ENCODE measurements at places on chromosomes 16 and 17. TPM values are rescaled to one million over a fixed set of nuclear protein-coding genes. Genes with fewer than 3 reads are reported as not detected.

DNA sequence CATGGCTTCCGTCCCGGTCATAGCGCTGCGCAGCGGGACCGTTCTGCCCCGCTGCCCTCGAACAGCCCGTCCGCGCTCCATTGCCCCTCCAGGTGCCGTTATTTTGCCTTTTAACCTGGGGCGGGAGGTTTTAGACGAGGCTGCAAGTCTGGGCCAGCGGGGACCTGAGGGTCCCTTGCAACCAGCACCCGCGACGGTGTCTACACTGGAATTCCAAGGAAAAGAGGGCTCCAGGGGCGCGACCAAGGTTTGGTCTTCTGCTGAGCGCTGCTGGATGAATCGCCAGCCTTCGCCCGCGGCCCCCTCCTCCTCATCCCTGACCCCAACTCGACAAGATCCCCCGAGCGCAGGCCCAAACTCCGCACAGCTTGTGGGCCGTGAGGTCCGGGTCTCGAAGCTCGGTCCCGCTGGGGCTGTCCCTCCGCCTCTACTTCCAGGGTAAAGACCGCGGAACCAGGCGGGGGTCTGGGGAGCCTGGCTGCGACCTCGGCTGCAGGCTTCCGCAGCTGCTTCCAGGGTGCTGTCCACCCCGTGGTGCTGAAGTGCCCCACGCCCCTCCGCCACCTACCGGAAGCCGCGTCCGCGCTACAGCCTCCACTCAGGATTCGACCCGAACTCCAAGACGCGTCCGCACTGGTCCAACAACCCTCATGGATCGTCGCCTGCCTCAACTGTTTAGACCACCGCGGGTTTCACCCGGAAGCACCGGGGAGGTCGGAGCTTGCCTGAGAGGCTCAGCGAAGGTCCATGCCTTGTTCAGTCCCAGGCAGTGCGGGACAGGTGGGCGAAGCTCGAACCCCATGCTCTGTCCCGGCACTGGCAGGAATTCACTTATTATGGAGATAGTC lies 10.1 kb upstream of the CA4 start:
- H3K27me3 ChIP-seq = peaks cover 62% of the 10 kb centered on the region
- no peak overlapping the region for H3K4me3 ChIP-seq
- peaks cover 38% of the 10 kb centered on the region for H3K4me1 ChIP-seq
- no peaks in the 10 kb centered on the region for H3K36me3 ChIP-seq

DNA sequence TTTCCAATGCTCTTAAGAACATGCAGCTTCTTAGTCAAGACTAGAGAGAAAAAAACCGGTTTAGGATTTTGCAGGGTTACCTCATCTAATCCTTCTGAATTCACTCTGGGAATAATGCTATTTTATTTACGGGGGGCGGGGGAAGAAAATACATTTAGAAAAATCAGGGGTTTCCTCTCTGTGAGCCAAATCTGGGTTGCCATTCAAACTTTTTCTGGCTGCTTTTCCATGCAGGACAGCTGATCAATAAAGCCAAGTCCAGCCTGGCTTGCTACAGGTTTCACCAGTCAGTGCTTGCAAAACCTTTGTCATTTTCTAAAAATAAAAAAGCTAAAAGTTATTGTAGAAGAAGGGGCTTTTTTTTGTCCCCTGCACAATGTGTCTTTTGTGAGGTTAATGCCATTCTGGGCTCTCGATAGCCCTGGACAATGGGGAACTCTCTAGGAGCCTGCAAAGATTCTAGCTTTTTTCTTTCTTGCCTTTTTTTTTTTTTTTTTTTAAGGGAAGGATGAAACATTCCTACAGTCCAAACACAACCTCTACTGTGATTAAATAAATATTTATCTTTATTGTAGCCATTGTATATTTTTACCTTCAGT lies 13.1 kb upstream of the ZFHX3 start:
- H3K36me3 ChIP-seq = peaks cover 2% of the 10 kb centered on the region
- no peak for DNase-seq
- peaks cover 69% of the 10 kb centered on the region for H3K27me3 ChIP-seq
- no peak overlapping the region for H3K4me3 ChIP-seq

DNA sequence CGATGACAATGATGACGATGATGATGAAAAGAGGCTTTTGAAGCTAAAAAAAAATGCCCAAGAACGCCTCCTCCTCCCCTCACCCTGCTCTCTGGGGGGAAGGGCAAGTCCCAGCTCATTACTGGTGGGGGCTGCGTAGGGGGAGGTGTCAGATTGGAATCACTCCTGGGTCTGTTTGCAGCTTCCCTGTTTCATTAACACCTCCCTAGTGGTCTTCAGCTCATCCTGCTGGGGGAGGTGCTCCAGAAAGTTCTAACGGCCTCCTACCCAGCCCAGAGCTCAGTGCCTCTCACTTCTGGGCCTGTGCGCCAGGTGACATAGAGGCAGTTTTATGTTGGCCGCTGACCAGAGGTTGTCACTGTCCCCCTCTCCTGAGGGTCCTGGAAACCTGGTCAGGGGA lies 12.7 kb downstream of the MRM1 start:
- H3K36me3 ChIP-seq = no peaks in the 10 kb centered on the region
- no peaks in the 10 kb centered on the region for H3K27me3 ChIP-seq
- no peak overlapping the region for H3K4me3 ChIP-seq
- no peaks in the 10 kb centered on the region for H3K4me1 ChIP-seq
- no peak overlapping the region for H3K27ac ChIP-seq

DNA sequence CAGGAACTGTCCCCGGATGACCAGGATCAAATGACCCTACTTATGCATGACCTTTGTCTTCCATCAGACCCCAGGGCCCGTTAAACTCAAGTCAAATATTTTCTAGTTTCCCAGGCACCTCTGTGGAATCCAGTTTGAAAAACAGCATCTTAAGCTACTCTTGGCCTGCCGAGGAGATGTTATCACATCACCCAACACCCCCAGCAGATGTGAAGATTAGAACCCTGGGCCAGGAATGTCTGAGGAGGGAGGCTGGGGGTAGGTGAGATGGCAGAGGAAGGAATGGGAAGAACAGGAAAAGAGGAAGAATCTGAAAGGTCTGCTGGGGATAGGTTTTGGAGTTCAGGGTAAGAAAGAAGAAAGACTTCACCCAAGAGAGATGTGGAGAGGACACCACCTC lies 79.2 kb downstream of the AXIN2 start:
- no peak overlapping the region for H3K4me3 ChIP-seq
- H3K4me1 ChIP-seq = peaks cover 2% of the 10 kb centered on the region
- peaks cover 1% of the 10 kb centered on the region for H3K27me3 ChIP-seq
- H3K27ac ChIP-seq = no peak overlapping the region
- no peaks in the 10 kb centered on the region for H3K36me3 ChIP-seq

DNA sequence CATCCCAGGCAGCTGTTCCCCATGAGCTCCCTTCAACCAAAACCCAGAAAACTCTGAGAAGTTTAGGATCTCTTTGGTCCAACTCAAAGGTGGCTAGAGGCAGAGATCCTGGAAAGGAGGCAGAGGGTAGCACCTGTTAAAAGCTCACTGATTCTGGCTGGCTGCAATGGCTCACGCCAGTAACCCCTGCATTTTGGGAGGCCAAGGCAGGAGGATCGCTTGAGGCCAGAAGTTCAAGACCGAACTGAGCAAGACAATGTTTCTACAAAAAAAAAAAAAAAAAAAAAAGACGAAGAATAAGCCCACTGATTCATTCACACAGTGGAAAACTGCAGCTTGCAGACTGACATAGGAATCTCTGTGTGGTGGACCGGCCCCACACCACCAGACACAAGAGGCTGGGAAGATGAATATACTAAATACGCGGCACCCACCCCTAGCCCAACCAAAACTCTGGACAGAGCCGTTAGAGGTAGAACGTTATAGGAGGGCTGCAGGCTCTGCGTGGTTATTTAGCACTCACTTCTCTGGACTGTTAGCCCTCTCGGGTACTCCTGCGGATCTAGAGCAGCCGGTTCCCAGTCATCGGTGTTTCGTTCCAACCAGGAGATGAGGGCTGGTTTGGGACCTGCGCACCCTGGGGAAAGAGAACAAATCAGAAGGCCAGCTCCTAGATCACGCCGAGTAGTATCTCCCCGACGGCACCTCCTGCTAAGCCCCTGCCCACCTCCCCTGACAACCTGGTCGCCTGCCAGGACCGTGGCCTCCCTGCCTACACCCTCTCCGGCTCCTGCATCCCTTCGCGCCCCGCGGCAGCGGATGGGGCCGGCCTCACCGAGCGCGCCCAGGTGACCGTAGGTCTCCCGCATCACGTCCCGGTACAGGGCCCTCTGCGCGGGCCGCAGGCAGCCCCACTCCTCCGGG lies 925 bp downstream of the ZNF689 start:
- H3K27me3 ChIP-seq = no peaks in the 10 kb centered on the region
- peak; percentile 66 for DNase-seq
- H3K4me1 ChIP-seq = peaks cover 15% of the 10 kb centered on the region

- no peak overlapping the region for H3K4me3 ChIP-seq
- peaks cover 1% of the 10 kb centered on the region for H3K4me1 ChIP-seq
- no peak for DNase-seq
- H3K36me3 ChIP-seq = peaks cover 47% of the 10 kb centered on the region
- H3K27me3 ChIP-seq = no peaks in the 10 kb centered on the region
- no peak overlapping the region for H3K27ac ChIP-seq
Observed at GRCh38 chr16:85912211-85912974, 13.4 kb downstream of the IRF8 start.

GRCh38 chr16:22648141-22648540 lies 137.4 kb downstream of the NPIPB5 start:
- H3K36me3 ChIP-seq = no peaks in the 10 kb centered on the region
- no peak overlapping the region for H3K27ac ChIP-seq
- no peak overlapping the region for H3K4me3 ChIP-seq
- peaks cover 6% of the 10 kb centered on the region for H3K27me3 ChIP-seq

- peak; percentile 63 for DNase-seq
- H3K4me1 ChIP-seq = peaks cover 18% of the 10 kb centered on the region
- no peaks in the 10 kb centered on the region for H3K27me3 ChIP-seq
- H3K27ac ChIP-seq = peak overlapping the region; percentile 15
Observed at GRCh38 chr17:20206068-20206467, 196.9 kb downstream of the SPECC1 start.

The SLFN14 gene
- total RNA-seq = not detected

DNA sequence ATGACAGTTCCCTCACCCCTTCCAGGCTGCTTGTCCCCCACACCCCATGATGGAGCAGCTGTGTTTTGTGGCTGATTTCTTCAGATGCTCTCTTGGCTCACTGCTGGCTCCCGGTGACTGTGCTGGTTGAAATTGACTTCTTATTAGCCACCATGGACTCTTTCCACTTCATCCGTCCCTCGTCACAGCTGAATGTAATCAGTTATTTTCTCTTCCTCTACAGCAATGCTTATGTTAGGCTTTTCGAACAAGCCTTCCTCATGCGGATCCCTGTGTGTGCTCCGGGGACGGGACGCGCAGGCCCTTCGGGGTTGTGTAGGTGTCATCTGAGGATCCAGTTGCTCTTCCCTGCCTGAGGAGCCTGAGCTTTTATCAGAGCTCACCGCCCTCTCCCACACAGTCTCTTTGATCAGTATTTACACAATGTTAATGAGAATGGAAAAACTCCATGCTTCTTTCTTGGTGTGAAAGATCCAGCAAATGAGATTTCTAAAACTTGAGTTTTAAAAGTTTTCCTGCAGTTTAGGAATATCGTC lies 87.5 kb downstream of the RPTOR start:
- H3K4me1 ChIP-seq = peaks cover 1% of the 10 kb centered on the region
- DNase-seq = no peak
- no peak overlapping the region for H3K4me3 ChIP-seq
- peaks cover 2% of the 10 kb centered on the region for H3K36me3 ChIP-seq
- H3K27me3 ChIP-seq = no peaks in the 10 kb centered on the region

DNA sequence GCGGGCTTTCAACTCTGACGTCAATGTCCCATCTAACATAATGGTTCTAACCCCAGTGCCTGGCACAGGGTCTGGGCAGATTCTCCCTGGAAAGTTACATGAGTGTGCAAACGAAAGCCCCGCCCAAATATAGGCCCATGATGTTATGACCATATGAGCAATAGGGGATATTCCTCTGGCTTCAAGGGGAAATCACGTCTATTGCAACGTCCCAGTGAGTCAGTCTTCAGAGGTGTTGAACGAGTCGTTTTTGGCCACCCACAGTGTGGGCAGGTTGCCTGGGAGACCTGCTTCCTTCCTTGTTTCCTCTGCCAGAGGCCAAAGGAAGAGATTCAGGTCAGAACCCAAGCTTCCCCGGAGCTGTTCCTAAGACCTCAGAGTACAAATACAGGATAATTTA lies 30.3 kb downstream of the PIK3R5 start:
- H3K27me3 ChIP-seq = no peaks in the 10 kb centered on the region
- peak overlapping the region; percentile 88 for H3K27ac ChIP-seq
- H3K4me1 ChIP-seq = peaks cover 72% of the 10 kb centered on the region
- peak; percentile 92 for DNase-seq

GRCh38 chr16:15961060-15961511 lies 11.7 kb downstream of the ABCC1 start:
- H3K27me3 ChIP-seq = no peaks in the 10 kb centered on the region
- H3K27ac ChIP-seq = peak overlapping the region; percentile 100
- peak; percentile 86 for DNase-seq

The C16orf86 gene
- 2.5 TPM for total RNA-seq

GRCh38 chr16:11104168-11105037 lies 151.6 kb downstream of the SOCS1 start:
- no peak for DNase-seq
- peak overlapping the region; percentile 56 for H3K4me3 ChIP-seq
- no peaks in the 10 kb centered on the region for H3K27me3 ChIP-seq
- H3K4me1 ChIP-seq = peaks cover 72% of the 10 kb centered on the region
- H3K36me3 ChIP-seq = peaks cover 8% of the 10 kb centered on the region

The ARSG gene
- total RNA-seq = 9.8 TPM

- H3K4me1 ChIP-seq = no peaks in the 10 kb centered on the region
- no peak overlapping the region for H3K4me3 ChIP-seq
- no peak for DNase-seq
- no peaks in the 10 kb centered on the region for H3K27me3 ChIP-seq
Observed at GRCh38 chr16:27474921-27475320, 72.9 kb downstream of the IL21R start.

GRCh38 chr16:1159973-1160772 lies 7.3 kb downstream of the CACNA1H start:
- H3K36me3 ChIP-seq = no peaks in the 10 kb centered on the region
- no peak overlapping the region for H3K4me3 ChIP-seq
- no peaks in the 10 kb centered on the region for H3K4me1 ChIP-seq
- H3K27me3 ChIP-seq = peaks cover 18% of the 10 kb centered on the region
- DNase-seq = no peak

DNA sequence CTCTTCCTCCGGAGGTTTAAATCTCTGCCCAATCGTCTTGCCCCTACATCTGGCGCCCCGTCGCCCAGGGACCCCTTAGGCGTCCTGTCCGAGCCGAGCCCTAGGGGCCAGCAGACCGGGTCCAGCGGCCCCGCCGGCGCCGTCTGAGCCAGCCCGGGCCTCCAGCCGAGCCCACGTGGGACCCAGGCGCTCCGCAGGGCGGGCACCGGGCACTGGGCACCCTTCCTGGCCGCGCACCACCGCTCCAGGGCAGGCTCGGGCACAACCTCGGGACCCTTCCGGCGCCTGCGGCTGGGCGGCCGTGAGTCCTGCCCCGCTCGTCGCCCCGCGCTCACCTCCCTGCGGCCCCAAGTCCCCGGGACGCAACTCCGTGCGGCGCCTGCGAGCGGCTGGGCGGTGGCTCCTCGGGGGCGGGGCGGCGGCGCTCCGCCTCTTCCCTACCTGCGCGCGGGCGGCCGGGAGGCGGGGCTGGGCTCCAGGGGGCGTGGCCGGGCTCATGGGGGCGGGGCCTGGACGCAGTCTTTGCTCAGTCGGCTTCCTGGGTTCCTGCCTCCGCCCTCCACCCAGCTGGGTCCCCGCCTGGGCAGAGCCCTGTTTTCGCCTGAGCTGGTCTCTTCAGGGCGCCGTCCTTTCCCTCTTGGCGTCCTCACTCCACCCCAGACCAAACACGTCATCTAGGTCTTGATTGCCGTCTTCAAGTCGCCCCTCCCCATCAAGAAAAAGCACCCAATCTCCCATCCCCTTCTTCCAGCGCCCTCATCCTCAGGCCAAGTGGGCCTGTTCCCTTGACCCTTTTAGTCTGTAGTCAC lies at the start of gene RHBDF2:
Gene RHBDF2 (minus strand): TSS at position 406 of the 809 bp plus-strand sequence. CDS start 19,899 bp downstream, outside the sequence.
- peaks cover 45% of the 10 kb centered on the region for H3K4me1 ChIP-seq
- H3K36me3 ChIP-seq = no peaks in the 10 kb centered on the region
- H3K27ac ChIP-seq = peak within 1 kb of the TSS; percentile 85
- H3K27me3 ChIP-seq = no peaks in the 10 kb centered on the region
- DNase-seq = peak; percentile 98

All from activated CD4-positive, alpha-beta memory T cell treated with anti-CD3 and anti-CD28 coated beads for 36 hours (primary cell).